ENCODE measurements at places on chromosomes 2 and 18. TPM values are rescaled to one million over a fixed set of nuclear protein-coding genes. Genes with fewer than 3 reads are reported as not detected.

DNA sequence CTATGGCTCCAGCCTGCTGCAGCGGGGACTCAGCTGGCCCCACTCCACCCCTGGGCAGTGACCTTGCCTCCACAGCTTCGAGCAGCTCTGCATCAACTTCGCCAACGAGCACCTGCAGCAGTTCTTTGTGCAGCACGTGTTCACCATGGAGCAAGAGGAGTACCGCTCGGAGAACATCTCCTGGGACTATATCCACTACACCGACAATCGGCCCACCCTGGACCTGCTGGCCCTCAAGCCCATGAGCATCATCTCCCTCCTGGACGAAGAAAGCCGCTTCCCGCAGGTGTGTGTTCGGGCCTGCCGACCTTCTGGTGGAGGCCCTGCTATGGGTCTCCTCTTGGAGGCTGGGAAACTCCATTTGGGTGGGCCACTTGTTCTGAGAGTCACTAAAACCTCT, 48.6 kb downstream of the MYO7B start:
- H3K4me1 ChIP-seq = no peaks in the 10 kb centered on the region
- no peaks in the 10 kb centered on the region for H3K36me3 ChIP-seq
- no peak overlapping the region for H3K4me3 ChIP-seq
- H3K27me3 ChIP-seq = no peaks in the 10 kb centered on the region

GRCh38 chr2:79935046-79935732, 369.4 kb downstream of the LRRTM1 start:
- H3K27me3 ChIP-seq = no peaks in the 10 kb centered on the region
- no peak for DNase-seq
- peaks cover 2% of the 10 kb centered on the region for H3K4me1 ChIP-seq
- no peak overlapping the region for H3K4me3 ChIP-seq

The NTSR2 gene
- not detected for total RNA-seq

The MYO1B gene
- 36.7 TPM for total RNA-seq

GRCh38 chr18:74981476-74981875, 227.5 kb downstream of the PTGR3 start:
- H3K4me1 ChIP-seq = no peaks in the 10 kb centered on the region
- no peak overlapping the region for H3K4me3 ChIP-seq
- no peaks in the 10 kb centered on the region for H3K27me3 ChIP-seq

The GPR45 gene
- total RNA-seq = not detected

DNA sequence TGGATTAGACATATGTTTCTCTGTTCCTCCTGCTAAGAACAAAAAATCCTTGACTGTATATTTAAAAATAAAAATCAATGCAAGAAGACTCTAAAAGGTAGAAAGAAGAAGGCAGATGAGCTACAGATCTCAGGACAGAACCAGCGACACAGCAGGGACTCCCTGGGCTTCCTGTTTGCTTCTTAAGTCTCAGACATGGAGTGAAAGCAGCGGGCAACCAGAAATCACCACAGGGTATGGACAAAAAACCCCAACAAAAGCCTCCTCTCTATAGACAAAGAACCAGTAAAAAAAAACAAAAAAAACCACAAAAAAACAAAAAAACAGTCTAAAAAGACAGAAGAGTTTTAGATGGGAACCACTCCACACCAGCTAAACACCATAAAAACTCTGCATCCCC, 971.0 kb upstream of the GYPC start:
- no peak for DNase-seq
- no peaks in the 10 kb centered on the region for H3K4me1 ChIP-seq
- no peak overlapping the region for H3K4me3 ChIP-seq
- H3K27me3 ChIP-seq = no peaks in the 10 kb centered on the region
- no peaks in the 10 kb centered on the region for H3K36me3 ChIP-seq

DNA sequence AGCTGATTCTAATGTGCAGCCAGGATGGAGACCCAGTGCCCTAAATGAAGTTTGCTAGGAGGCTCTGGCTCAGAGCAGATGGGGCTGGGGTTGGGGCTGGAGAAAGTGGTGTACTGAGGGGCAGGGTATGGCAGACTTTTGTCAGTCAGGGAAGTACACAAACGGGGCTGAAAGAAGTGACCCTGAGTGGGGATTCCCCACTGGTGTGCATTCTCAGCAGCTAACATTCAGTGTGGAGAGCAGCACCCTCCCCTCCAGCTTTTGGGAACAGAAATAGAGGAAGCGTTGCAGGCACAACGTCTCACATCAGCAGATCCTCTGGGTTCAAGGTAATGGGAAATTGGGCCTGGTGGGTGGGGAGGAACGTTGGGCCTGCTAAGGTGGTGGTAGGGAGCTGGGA, 89.1 kb upstream of the GCFC2 start:
- H3K36me3 ChIP-seq = no peaks in the 10 kb centered on the region
- peaks cover 3% of the 10 kb centered on the region for H3K27me3 ChIP-seq
- no peaks in the 10 kb centered on the region for H3K4me1 ChIP-seq
- DNase-seq = no peak
- H3K27ac ChIP-seq = no peak overlapping the region
